CD8-positive, alpha-beta memory T cell (primary cell): ENCODE measurements at places on chromosomes 1 and 21. TPM values are rescaled to one million over a fixed set of nuclear protein-coding genes. Genes with fewer than 3 reads are reported as not detected.

The TMPRSS15 gene
- not detected for total RNA-seq

The SPRR1A gene
- not detected for total RNA-seq

The H3-3A gene
- 372 TPM for total RNA-seq

The CHD1L gene
- total RNA-seq: 52.8 TPM

The AQP10 gene
- not detected for total RNA-seq

The LRRC71 gene
- total RNA-seq: not detected

The MACO1 gene
- total RNA-seq: 15.6 TPM

The UBIAD1 gene
- 41.8 TPM for total RNA-seq

The KCNJ15 gene
- not detected for total RNA-seq

The AMPD1 gene
- total RNA-seq: not detected

The SPATA46 gene
- total RNA-seq: not detected

The IL12RB2 gene
- total RNA-seq: 32.8 TPM

The NPL gene
- 12.3 TPM for total RNA-seq

The CXADR gene
- total RNA-seq: 1.1 TPM

The SPATA6 gene
- 0.72 TPM for total RNA-seq

The APOBEC4 gene
- total RNA-seq: not detected

The AMY1C gene
- not detected for total RNA-seq

The PAPPA2 gene
- total RNA-seq: 0.29 TPM

The F5 gene
- total RNA-seq: 72.2 TPM

The CFHR1 gene
- not detected for total RNA-seq

The FLG2 gene
- total RNA-seq: not detected

The MAP3K21 gene
- 2.8 TPM for total RNA-seq

The RGS1 gene
- 56.8 TPM for total RNA-seq

The TSPEAR gene
- total RNA-seq: not detected

The ADCY10 gene
- total RNA-seq: 0.09 TPM

The SLC5A9 gene
- not detected for total RNA-seq

The CLK2 gene
- 78.3 TPM for total RNA-seq

The KCNN3 gene
- total RNA-seq: 0.22 TPM

The NIBAN1 gene
- total RNA-seq: 55.7 TPM

The PDE4B gene
- 34.5 TPM for total RNA-seq

The ANKRD35 gene
- total RNA-seq: 0.80 TPM

The LCE2B gene
- total RNA-seq: not detected

The SPATA1 gene
- total RNA-seq: 0.69 TPM

The SPOCD1 gene
- 0.18 TPM for total RNA-seq

The TNFAIP8L2 gene
- 24.6 TPM for total RNA-seq

The ADGRB2 gene
- 0.57 TPM for total RNA-seq

The HPDL gene
- 42.4 TPM for total RNA-seq

The LY9 gene
- 16.4 TPM for total RNA-seq

The HLCS gene
- 14.7 TPM for total RNA-seq

The CFHR2 gene
- not detected for total RNA-seq

The VN1R5 gene
- not detected for total RNA-seq

The ADAM30 gene
- not detected for total RNA-seq

The GJA8 gene
- total RNA-seq: not detected

The NUP133 gene
- total RNA-seq: 57.9 TPM

The PRKAA2 gene
- total RNA-seq: not detected

The ZSWIM5 gene
- total RNA-seq: 1.3 TPM

The APCS gene
- not detected for total RNA-seq

The RIMKLA gene
- total RNA-seq: 2.0 TPM

The GPR37L1 gene
- not detected for total RNA-seq
